Activated T-cell treated with anti-CD3 and anti-CD28 coated beads for 4 hours (primary cell): ENCODE measurements at places on chromosomes 5 and 9.

- no peak for DNase-seq
Observed at GRCh38 chr9:96219026-96219899, 82.7 kb downstream of the HSD17B3 start.

DNA sequence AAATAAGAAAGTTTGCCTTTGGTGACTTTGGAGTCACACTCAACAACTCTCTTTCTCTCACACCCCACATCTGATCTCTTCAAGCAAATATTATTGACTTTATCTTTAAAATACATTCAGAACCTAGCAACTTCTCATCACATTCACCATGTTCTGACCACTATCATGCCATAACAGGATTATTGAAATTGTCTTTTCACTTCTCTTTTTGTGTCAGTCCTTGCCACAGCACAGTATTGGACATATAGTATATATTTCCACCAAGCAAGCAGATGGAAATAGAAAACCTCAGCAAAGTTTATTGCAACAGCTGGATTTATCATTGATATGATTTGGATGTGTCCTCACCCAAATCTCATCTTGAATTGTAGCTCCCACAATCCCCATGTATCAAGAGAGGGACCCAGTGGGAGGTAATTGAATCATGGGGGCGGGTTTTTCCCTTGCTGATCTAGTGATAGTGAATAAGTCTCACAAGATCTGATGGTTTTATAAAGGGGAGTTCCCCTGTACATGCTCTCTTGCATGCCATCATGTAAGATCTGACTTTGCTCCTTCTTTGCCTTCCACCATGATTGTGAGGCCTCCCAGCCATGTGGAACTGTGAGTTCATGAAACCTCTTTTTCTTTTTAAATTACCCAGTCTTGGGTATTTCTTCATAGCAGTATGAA, 26.9 kb upstream of the ITGA1 start:
- DNase-seq: no peak

- no peak for DNase-seq
Observed at GRCh38 chr5:162852134-162852533, 585.3 kb upstream of the CCNG1 start.

DNA sequence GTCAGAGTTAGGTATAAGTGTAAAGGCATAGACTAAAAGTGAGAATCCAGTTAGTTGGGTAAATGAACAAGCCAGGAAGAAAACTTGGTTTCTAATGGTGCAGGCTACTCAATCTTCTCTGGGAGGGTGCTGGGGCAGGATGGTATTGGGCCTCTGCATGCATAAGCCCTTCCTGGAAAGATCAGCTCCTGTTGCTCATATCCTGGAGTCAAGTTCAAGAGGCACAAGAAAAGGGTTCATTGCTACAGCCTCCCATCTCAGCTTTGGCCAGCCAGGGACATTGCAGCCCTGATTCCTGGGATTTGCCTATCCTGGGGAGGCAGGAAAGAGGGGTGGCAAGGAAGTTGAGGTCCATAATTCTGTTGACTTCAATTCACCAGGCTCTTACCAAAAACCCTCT, 40.7 kb upstream of the ATP6V1G1 start:
- no peak for DNase-seq

DNA sequence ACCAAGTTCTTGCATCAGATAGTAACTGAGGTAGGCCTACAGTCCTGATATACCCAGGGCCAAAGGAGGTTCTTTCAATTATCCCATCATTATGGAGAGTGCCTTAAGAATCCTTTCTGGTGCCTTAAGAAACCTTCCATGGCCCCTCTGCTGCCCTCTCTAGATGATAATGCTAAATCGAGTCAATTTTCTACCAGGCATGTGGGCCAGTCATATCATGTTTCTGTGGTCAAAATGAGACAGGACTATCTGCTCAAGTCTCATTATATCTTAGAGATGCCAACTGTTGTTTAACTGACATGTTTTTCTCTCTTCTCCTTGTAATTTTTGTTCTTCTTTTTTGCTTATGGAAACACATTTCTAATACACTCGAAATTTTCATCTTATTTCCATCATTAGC, 127.6 kb downstream of the EDIL3 start:
- no peak for DNase-seq

DNA sequence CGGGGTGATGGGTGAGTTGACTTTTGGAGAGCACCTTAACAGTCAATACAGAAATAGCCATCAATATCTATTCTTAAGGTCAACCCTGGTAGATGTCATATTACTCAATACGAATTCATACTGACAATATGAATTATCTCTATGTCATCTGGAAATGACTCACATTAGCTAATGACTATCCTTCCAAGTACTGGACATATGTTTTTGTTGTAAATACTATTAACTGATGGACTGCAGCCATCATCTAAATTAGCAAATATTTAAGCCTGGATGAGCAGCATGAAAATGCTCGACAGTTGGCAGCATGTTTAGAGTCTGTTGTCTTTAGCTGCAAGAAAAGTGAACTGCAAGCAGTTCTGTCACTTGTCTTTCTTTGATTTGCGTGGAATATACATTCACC, 19.6 kb upstream of the ISOC1 start:
- no peak for DNase-seq

DNA sequence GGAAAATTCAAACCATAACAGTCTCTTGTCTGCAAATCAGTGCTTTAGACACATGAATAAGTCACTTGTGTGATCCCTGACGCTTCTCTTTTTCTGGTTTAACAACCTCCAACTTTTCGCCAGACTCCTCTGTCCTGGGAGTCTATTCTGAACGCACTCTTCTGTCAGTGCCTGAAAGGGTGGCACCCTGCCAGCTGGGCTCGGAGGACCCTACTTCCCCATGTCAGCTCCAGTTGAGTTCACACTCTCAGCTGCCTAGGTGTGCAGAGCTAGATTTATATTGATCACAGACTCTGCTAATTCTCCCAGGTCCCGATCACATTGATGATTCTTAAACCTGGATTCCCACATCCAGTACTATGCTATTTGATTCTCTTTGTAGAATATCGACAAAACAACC, 649.1 kb downstream of the BNC2 start:
- DNase-seq: no peak

- no peak for DNase-seq
Observed at GRCh38 chr5:100722657-100723056, 180.4 kb downstream of the ST8SIA4 start.

- DNase-seq: no peak
Observed at GRCh38 chr5:167903659-167904058, 387.8 kb upstream of the WWC1 start.

GRCh38 chr9:137387114-137387890, 35.7 kb downstream of the EXD3 start:
- DNase-seq: no peak

DNA sequence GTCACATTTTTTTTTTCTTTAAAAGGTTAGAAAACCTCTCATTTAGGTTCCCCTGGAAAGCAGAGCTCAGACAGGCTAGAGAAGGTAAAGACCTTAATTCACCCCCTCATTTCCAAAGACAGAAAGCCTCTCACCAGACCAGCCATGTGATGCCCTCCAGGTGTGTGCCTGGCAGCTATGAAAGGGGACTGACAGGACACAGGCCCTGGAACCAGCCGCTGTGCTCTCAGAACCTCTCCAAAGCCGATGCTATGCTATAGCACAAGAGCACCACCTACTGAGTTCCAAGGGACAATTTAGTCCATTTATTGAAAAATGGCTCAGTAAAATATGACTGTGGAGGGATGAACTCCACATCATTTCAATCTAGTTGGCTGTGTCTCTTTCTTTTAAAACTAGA, 48.8 kb downstream of the FANCC start:
- DNase-seq: no peak

GRCh38 chr5:149913436-149914419, 30.9 kb downstream of the PDE6A start:
- no peak for DNase-seq

DNA sequence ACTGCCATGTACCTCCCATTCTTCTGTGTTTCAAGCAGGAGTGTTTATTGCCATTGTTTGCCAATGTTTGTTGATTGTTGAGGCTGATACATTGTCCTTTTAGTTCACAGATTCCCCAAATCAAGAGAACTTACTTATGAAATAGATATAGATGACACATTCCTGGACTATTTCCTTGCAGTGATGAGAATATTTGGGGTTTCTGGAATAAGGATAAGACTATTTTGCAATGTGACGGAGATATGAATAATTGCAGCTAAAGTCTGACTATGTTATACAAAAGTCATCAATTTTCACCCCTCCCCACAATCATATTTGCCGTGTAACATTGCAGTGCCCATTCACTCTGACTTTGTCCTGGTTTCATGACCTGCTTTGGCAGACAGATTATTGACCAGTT, 460.8 kb downstream of the CDH10 start:
- no peak for DNase-seq

DNA sequence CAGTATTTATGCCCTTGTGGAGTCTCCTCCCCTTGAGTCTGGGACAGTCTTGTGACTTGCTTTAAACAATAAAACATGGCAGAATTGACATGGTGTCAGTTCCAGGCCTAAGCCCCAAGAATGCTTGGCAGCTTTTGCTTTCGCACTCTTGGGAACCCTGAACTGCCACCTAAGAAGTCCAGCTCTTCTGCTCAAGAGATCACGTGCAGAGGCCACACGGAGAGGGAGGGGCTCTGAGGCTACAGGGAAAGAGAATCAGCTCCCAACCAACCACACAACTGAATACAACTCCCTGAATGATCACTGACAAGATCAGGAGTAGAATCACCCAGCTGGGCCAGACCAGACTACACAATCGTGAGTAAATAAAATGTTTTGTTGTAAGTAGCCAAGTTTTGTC, 97.6 kb downstream of the MED27 start:
- DNase-seq: no peak

DNA sequence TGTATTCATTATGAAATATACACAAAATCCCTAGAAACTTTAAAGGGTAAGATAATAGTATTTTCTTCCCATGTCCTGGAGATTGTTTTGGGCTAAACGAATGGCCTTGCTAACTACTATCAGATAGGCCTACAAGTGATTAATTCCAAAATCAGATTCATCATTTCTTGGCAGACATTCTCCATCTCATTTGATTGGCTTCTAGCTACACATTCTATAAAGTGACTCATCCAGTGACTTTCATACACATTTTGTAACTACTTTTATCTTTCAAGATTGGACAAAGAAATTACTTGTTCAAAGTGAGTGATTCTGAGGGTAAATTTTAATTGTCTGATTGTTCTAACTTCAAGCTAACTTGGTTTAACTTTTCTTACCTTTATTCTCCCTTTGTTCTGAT, 93.3 kb downstream of the RAPGEF6 start:
- DNase-seq: no peak

DNA sequence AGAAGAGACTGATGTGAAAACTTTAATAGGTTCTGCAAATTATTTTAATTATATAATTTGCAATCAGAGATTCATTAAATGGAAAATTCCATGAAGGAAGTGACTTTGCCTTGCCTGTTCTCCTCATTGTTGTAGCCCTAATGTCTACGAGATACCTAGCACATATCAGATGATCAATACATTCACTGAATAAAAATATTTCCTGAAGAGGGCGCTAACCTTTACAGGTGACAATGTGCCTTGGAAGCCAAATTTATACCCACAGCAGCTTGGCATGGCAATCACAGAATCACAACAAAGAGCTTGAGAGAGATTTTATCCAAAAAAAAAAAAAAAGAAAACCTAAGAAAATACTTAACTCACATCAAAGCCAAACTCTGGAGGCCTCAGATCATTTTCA, 17.4 kb downstream of the HAUS6 start:
- DNase-seq: no peak

DNA sequence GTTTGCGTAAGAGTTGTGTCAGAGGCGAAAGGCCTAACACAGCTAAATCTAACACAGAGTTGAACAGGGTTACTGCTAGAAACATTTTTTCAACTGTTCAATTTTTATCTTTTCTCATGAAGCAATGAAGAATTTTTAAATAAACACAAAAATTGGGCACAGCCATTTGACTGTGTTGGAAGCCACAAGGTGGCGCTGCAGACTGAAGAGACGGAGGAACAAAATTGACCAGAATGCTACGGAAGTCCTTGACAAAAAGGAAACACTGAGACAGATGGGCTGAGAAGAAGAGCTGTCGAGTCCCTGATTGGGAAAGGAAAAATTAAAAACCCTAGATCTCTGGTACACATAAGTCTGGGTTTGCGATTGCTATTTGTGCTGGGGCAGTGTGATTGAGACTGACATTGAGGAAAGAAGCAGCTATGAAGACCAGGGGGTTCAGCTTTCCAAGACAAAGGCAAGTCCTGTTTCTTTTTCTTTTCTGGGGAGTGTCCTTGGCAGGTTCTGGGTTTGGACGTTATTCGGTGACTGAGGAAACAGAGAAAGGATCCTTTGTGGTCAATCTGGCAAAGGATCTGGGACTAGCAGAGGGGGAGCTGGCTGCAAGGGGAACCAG, at the start of gene PCDHB9:
Gene PCDHB9 (plus strand): TSS at position 265 of the 616 bp plus-strand sequence. CDS start 158 bp downstream, at position 423.
- no peak for DNase-seq

GRCh38 chr5:126868338-126869004, 91.5 kb downstream of the LMNB1 start:
- no peak for DNase-seq

- no peak for DNase-seq
Observed at GRCh38 chr5:64210866-64211265, 45.2 kb downstream of the RNF180 start.

DNA sequence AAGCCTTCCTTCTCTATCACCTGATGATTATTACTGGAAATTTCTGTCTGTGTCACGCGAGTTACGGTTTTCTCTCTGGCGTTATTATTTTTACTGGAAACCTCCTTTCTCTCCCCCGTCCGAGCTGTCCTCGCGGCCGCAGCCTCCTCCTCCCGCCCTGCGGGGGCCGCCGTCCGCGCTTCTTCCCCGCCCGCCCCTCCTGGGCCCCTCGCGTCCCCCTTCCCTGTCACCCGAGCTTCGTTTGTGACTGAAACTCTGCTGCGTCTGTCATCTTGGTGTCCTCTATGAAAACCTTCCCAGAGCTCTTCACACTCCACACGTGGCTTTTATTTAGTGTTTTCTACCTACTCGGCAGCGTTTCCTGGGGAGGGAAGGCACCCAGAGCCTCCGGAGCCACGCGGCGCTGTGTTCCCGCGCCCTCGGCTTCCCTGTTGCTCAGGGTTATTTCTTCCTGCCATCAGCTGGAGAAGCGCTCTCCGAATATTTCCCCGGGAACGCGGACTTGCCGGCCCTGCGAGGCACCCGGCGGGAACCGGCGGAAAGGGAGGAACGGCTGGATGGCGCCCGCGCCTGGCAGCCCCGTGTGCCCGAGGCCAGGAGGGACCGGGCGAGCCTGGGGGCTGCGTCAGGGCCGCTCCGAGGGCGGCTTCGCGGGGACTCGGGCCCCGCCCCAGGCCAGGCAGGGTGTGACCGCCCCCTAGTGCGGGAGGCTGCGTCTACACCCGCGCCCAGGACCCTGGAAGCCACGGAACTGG, 33.9 kb downstream of the TRIP13 start:
- no peak for DNase-seq

DNA sequence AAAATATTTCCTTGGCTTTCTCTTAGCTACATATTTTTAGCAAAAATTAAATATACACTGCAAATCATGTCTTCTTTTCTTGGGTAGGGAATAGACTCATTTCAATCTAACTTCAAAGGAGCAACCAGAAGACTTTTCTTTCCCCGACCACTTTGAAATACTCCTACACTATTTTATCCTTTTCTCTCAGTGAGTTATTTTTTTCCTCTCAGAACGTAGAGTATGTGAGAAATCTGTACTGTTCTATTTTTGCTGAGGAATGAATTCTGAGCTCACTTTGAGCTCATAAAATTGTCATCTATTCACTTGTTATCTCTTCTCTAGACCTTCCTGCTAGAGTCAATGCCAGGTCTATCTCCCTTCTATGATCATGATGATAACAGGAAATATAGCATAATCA, 22.2 kb upstream of the DAPK1 start:
- DNase-seq: no peak
